ENCODE measurements at places on chromosomes 6 and 20.

DNA sequence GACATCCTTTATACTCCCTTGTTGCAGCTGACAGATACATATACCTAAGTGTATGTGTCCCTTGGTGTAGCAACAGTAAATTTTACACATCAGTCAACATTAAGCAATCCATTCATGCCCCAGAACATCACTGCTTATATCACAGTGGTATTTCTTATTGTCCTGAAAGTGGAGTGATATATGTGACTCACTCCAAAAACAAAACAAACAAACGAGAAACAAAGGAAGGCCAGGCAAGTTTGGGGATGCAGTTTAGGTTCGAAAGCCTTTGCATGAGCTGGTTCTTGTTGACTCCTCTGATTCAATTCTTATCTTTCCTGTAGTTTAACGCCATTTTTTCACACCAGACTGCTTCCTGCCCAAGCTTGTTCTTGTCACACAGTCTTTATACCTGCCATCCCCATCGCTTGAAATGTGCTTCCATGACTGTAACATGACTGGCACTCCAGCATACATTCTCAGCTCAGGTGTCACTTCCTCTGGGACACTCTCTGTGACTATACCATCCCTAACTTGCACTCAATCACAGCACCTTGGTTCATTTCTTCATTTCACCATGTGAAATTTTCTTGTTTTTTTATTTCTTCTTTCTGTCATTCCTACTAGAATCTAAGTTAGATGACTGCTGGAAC is 125.0 kb upstream of the TSHZ2 start:
- no peak for DNase-seq

- no peak for DNase-seq
Observed at GRCh38 chr6:40276141-40276540, 311.0 kb downstream of the LRFN2 start.

- DNase-seq, result no peak
Observed at GRCh38 chr6:158939255-158940159, 60.5 kb downstream of the RSPH3 start.

GRCh38 chr6:4772750-4773149 is 3.5 kb upstream of the CDYL start:
- DNase-seq, result no peak

DNA sequence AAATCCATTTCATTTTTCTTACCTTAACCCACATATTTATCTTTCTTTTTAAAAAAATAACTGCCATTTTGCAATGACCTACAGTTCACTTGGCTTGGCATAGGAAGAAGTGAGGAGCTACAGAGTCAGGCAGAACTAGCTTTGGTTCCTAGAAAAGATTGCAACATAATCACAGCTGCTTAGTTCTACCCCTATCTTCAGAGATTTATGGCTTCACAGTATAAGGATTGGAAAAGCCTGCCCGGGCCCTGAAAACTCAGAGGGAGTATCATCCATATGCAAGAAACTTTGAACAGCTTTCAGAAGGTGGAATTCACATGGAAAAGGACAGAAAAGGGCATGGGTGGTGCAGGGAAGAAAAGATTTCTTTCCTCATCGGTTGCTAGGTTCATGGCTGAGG is 774.3 kb upstream of the CHD6 start:
- DNase-seq, result peak; percentile 91

DNA sequence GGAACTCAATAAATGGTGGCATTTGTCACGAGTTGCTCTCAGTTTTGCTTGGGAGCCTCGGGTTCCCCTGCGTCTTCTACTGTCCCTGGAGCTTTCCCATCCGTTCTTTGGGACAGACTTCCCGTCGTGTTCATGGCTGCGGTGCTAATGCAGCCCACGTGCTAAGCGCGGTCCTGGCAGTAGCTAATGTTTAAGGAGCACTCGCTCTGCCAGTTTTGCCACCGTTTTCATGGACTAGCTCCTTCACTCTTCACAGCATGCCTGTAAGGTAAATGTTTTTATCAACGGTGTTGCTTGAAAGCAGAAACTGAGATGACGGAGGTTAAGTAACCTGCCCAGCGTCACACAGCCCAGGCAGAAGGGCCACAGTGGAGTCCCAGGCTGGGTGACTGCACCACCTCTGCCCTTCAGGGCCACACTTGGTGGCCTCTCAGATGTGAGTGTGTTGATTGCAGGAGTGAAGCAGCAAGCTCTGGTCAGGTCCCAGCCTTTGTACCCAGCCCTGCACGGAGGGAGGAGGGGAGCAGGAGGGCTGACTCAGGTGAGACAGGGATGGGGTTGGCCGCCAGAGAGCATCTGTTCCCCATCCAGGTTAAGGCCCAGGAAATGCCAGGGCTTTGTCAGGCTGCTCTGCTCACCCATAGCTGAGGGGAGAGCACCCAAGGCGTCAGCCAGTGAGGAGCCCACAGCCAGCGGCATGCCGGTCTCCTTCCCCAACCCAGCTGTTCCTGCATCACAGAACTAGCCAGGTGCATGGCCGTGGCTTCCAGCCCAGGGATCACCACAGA is 181.8 kb downstream of the ZMYND8 start:
- no peak for DNase-seq

DNA sequence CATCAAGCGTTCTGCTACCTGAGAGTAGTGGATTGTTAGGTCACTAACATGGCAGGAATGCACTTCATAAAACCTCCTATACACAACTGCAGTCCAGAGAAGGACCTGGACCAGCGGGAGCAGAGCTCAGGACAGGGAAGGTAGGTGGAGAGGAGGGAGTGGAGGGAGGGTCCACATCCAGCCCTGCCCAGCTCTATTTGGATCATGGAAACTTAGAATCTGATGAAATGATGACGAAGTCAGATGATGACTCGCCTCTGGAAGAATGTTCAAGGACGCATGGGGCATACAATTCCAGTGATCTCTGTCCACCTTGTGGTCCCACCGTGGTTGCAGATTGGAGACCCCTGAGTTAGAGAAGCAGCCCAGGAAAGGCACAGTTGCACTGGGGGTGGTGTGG is 68.8 kb downstream of the CLIC5 start:
- no peak for DNase-seq

GRCh38 chr6:14739827-14740226 is 506.0 kb upstream of the JARID2 start:
- no peak for DNase-seq

GRCh38 chr6:45445749-45446549 is 68.2 kb upstream of the SUPT3H start:
- peak; percentile 98 for DNase-seq

DNA sequence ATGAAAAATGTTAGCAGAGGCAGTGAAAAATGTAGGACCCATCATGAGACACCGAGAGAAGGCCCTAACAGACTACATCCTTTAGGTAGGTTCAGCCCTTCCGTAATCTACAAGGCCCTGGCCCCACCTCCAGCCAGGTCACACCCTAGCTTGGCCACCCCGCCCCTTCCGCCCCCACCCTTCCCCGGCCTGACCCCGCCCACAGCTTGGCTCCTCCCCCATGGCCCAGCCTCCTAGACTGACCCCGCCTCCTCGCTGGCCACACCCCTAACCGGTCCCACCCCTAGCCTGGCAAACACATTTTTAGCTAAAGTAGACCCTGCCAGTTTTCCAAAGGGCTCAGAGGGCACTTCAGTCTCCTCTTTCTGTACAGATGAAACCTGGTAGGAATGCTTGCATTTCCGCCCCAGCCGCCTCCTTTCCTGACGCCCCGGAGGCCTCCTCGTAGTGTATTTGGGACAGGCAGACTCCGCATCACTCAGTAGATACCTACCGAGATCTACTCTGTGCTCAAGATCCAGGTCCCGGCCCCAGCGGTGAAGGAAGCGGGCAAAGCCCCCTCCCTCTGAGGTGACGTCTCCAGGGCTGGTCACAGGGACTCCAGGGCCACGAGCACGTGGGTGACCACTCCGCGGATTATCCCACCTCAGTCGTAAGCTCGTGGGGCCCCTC is 443.5 kb downstream of the PREX1 start:
- DNase-seq, result no peak

DNA sequence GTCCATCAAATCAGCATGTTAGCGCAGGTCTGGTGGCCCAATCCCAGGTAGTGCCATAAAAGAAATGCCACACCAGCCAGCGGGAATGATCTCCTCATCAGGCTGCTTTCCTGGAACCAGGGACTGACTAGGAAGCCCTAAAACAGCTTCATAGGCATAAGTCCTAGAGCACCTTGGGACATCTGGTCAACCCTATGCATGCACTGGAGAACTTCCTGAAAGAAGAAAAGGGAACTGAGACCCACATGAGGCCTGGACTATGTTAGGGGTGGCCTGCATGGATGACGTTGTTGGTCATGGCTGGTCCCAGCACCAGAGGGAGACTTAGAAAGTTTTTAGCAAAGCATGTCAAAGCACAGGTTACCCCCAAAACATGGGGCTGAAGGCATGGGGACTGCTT is 7.6 kb upstream of the KCNK16 start:
- DNase-seq, result no peak

GRCh38 chr6:137342607-137343190 is 123.5 kb upstream of the IFNGR1 start:
- no peak for DNase-seq

DNA sequence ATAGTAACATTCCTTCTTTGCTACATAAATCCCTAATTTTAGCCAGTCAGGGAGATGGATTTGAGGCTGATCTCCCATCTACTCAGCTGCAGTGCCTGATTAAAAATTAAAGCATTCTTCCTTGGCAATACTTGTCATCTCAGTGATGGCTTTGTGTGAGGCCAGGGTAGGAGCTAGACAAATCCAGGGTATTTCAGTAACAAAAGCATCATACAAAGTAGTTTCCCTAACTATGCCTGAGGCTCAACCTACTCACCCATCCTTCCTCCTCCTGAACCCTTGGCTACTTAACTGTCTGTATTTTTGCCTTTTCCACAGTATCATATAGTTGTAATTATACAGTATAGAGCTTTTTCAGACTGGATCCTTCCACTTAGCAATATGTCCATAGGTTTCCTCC is 37.7 kb downstream of the HLA-DRB5 start:
- DNase-seq, result no peak

GRCh38 chr6:168130168-168130696 is 51.2 kb upstream of the FRMD1 start:
- DNase-seq, result no peak

DNA sequence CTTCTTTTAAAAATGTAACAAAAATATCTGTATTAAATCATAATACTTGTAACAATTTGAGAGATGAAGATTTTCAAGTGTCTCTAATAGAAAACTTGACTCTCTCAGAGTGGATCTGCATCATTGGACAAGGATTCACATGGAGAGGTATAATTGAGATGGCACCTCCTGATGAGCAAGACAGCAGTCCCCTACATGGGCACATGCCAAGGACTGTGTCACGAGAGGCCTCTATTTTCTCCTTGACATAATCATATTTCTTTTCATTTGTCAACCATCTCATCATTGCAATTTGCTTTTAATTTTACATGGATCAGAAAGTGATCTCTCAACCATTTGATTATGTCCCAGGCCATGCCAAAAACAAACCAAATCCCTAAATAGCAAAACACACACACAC is 206.8 kb upstream of the THEMIS start:
- no peak for DNase-seq

DNA sequence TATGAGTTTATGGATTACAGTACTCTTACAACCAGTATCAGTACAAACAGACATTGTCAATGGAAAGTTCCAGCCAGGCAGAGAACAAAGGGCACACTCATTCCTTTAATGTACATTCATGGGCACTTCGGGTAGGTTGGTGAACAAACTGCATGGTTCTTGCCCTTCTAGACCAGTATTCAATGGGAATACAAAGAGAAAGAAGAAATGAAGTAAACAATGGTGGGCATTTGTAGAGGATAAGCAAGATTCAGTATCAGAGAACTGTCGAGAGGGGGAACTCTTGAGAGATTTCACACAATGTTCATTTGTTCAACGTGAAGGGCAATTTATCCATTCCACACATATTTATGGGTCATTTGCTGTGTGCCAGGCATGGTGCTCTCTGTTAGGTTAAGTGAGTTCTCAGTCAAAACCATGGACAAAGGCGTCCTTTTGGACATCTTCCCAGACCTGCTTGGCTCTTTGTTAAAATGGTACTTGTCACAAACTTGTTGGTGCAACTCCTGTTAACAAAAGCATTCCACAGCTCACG is 714.8 kb downstream of the DHX35 start:
- no peak for DNase-seq

GRCh38 chr20:3687655-3688054 is 5.8 kb upstream of the ADAM33 start:
- no peak for DNase-seq

DNA sequence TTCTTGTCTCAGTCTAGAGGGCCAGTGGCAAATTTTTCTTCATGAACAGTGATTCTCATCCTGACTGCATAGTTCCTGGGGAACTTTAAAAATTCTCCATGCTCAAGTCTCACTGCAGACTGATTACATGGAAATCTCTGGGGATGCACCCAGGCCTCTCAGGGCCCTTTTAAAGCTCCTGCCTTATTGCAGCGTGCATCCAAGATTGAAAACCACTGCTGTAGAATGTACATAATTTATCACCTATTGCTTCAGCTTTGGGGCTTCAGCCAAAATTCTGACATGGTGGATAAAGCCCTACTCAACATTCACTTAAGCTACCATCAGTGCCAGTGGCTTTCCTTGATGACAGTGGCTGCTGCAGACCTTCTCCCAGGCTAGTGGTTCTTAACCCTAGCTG is 143.8 kb downstream of the BTBD3 start:
- no peak for DNase-seq

GRCh38 chr20:16488086-16488485 is 85.2 kb downstream of the KIF16B start:
- no peak for DNase-seq

DNA sequence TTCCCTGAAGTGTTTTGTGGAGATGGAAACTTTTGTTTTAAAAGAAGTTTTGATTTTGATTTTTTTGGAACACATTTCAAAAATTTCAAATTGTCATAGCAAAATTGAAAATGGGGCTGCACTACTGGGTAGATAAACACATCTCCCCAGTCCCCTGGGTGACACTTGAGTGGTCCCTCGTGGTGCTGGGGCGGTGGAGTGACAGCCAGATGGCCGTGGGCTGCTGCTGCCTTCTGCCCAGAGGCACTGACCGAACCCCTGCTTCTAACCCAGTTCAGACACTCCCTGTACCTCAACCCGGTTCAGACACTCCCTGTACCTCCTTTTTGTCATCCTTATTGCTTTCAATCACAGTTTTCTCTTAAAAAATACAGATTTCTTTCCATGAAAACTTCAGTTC is 69.9 kb upstream of the SYNJ2 start:
- no peak for DNase-seq

GRCh38 chr6:40509086-40509485 is 78.1 kb downstream of the LRFN2 start:
- DNase-seq, result no peak

DNA sequence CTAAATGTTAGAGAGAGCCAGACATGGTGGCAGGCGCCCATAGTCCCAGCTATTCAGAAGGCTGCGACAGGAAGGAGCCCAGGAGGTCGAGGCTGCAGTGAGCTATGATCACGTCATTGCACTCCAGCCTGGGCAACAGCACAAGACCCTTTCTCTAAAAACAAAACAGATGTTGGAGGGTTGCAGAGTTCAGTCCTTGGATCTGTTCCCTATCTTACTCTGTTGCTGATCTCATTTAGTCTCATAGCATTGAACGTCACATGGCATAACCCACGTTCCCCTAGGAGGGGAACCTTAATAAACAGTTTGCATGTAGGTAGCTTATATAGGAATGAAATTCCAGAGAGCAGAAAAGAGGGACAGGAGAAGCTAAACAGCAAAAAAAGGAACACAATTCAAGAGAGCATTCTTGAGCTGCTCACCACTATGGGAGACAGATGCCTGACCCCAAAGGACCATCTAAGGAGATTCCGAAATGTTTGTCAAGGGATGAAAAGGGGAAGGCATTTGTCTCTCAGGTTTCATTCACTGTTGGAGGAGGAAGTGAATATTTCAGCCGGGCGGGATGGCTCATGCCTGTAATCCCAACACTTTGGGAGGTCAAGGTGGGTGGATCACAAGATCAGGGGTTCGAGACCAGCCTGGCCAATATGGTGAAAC is 54.6 kb upstream of the PIM1 start:
- no peak for DNase-seq

- no peak for DNase-seq
Observed at GRCh38 chr6:7542065-7542873, 798 bp downstream of the DSP start.
